ENCODE measurements at places on chromosomes 7 and 10. TPM values are rescaled to one million over a fixed set of nuclear protein-coding genes. Genes with fewer than 3 reads are reported as not detected.

Gene PAPOLB
- under 0.01 TPM for total RNA-seq

Gene PRLHR
- total RNA-seq: not detected

Gene TAS2R41
- not detected for total RNA-seq

Gene GPRIN2
- total RNA-seq: not detected

Gene CYP2E1
- total RNA-seq: 0.50 TPM

Gene IGF2BP3
- total RNA-seq: 4.3 TPM

Gene SEMA3E
- total RNA-seq: 2.0 TPM

Gene DOCK4
- total RNA-seq: 30.3 TPM

Gene SP4
- total RNA-seq: 4.9 TPM

Gene CHST15
- 7.9 TPM for total RNA-seq

Gene CYP26C1
- under 0.01 TPM for total RNA-seq

Gene TAS2R3
- 1.3 TPM for total RNA-seq

Gene MAGI2
- total RNA-seq: 17.0 TPM

Gene SFTPD
- total RNA-seq: not detected

All from fibroblast of lung (primary cell).